ENCODE measurements at places on chromosomes 4 and X.

DNA sequence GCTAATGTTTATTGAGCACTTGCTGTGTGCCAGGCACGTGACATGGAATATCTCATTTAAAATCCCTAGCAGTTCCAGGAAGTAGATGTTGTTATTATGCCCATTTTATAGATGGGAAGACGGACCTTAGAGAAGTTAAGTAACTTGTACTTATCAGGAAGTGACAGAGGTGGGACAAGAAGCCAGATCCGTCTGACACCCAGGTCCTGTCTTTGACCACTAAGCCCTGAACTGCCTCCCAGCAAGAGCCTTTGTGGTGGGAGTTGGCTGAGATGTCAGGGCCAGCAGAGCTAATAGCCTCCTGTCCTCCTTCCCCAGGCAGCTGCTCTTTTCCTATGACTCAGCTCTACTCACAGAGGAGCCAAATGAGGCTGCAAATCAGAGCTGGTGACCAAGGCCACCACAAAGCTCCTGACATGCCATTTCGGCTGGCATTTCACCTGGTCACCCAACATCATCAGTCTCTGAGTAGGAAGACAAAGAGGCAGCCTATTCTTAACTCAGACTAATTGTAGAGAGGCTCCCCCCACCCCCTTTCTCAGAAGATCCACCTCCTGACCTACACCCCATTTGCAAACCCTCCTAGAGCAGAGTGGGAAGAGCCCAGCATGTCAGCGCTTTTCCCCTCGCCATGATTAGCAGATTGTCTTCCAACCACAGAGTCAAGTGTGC, 175.1 kb upstream of the KIT start:
- no peak for DNase-seq

DNA sequence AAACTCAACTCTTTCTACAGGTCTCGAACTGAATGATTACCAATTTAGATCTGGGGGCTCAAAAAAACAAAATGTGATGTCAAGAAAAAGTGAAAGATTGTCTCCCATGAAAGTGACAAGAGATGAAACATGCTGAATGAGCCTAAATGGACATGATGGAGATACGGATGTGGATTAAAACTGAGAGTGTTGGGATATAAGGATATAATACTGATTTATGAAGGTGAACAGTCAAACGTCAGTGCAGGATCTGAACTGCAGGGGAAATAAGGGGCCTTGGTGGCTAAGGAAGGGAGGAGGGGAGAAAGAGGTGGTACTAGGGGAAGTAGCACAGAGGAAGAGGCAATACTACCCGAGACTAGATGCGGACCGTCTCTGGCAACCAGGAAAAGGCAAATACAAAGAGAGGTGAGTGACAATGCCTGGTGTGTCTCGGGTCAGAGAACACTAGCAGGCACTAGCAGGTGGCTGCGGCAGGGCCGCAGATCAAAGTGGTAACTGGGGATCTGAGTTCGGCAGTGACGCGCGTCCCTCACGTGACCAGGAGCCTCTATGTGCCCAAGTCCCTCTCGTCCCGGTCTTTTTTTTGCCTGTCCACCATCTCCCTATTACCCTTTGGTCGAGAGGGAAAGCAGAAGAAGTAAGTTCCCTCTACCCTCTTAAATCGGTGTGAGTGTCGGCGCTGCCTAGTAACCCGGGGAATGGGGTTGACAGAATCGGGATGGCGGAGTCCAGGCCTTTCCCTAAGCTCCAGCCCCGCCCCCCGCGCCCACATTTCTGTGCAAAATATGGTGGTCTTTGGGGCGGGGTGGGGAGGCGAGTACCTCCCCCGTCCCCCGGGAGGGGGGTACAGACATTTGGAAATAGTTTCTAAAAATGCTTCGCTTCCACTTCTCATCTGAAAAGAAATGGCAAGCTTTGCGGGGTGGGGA, at the start of gene TCEAL1:
TCEAL1 (plus strand) TSS at position 590 of the 932 bp plus-strand sequence. CDS start 942 bp downstream, outside the sequence.
- DNase-seq = peak; percentile 82

DNA sequence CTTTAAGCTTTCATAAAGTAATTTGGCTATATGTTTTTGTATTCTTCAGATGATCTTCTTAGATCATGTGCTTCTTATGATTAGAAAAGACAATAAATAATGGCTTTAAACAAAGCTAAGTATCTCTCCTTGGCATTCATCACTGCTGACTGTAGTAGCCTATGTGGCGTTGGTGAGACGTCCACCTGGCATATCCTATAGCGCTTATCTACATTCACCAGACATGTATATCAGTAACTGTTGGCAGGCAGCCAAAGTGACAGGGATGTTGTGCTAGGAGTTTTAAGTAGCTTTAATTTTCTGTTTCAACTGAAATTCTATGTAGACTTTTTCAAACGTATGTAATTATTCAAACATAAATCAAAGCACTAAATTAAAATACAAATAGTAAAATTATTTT, 276.4 kb downstream of the IL15 start:
- DNase-seq = peak; percentile 32

DNA sequence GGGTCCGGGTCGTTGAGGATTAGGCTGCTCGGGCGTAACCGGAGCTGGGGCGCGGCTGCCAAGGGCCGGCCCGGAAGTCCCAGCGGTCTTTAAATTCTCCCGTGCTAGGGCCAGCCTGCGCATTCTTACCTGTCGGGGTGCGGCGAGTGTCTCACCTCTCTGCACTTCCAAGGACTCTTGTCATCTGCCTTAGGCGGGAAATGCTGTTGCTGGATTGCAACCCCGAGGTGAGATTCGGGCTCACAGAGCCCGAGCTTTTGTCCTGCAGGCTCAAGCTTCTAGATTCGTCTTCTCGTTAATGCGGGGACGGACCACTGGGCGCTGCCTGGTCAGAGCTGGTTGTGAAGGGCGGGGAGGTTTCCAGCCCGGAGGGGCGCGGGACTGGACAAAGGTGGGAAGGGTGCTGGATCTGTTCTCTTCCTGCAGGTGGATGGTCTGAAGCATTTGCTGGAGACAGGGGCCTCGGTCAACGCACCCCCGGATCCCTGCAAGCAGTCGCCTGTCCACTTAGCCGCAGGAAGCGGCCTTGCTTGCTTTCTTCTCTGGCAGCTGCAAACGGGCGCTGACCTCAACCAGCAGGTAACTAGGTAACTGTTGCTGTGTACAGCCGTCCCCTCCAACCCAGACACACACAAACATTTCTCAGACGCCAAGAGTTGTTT, at the start of gene ANKRD37:
ANKRD37 (plus strand) TSS at position 118 of the 662 bp plus-strand sequence; CDS start at position 201, 83 bp downstream.
- DNase-seq = peak; percentile 82

DNA sequence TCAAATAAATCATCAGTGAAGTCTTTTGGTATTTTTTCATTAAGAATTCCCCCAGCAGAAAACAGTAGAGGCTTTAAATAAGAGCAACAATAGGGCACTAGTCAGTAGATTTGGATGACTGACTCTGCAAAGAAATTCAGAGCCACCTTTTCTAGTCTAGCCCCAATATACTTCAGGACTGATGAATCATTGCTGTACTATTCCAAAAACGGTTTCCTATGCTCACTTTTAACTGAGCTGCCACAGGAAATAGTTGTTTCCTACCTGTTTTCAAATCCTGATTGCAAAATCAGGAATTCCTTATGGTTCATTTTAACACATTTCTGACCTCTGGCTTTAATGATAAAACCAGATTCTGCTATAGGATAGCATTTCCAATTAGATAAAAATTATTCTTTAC, 171.6 kb downstream of the NR3C2 start:
- DNase-seq = no peak

GRCh38 chr4:187692626-187693025, 302.9 kb upstream of the ZFP42 start:
- no peak for DNase-seq

DNA sequence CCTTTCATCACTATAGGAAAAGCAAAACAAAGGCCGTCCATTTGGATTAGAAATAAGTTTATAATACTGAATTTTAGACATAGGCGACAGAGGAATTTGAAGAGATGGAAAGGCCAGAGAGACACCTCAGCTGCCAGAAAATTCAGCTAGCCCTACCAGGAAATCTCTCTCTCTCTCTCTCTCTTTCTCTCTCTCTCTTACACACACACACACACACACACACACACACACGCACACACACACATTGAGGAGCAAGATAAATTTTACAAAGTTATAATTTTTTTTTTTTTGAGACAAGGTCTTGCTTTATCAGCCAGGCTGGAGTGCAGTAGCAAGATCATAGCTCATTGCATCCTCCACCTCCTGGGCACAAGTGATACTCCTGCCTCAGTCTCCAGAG, 1.4 kb downstream of the XK start:
- no peak for DNase-seq

- DNase-seq = peak; percentile 0
These were observed 381.5 kb upstream of the PRKX start for GRCh38 chrX:4094926-4095325.

GRCh38 chr4:3324093-3324815, 31.4 kb downstream of the RGS12 start:
- no peak for DNase-seq

GRCh38 chr4:137961051-137961438, 281.1 kb downstream of the SLC7A11 start:
- DNase-seq = peak; percentile 40

GRCh38 chr4:8044699-8045098, 105.0 kb upstream of the AFAP1 start:
- DNase-seq = peak; percentile 59

DNA sequence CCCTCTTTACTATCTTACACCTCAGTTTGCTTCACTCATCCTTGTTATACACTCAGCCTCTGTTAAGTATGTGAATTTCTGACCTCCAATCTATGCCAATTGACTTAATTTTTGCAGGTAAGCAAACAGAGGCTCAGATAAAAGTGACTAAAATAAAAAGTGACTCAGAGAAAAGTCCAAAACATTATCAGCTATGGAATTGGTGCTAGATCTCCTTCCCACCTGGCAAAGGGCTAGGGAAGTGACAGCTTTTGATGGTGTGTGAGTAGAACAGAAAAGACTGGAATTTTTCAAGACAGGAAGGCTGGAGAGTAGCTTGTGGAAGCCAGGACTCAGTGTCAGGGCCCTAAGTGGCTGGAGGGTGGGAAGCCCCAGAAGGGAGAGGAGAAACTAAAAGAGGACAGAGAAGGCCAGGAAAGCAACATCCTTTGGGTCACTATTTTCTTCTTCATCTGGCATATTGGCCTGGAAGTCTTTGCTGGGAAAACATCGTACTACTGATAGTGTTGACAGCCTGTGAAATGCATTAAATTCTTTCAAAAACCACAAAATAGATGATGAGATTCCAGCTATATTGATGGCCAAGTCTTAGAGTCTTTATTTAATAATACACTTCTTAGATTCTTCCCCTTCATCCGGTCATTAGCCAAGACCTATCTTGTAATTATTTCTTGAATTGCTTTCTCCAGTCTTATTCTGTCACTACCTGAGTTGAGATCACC, 392.8 kb downstream of the RAPGEF2 start:
- DNase-seq = no peak

DNA sequence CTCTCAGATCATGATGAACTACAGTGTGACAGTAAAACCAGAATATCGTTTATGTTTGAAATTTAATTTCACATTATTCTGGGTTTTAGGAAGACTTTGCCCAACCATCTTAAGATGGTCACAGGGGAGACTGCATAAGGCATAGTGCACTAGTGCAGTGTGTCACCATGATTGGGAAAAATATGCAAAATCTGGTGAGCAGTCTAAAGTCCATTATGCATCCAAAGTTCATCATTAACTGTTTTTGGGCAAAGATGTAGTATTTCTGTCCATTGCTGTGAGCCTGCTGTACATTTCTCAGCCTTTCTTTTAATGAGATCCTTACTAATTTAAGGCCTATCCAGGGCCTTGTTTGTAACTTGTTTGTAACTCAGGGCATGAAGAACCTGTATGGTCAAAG, 11.3 kb upstream of the MFAP3L start:
- no peak for DNase-seq

DNA sequence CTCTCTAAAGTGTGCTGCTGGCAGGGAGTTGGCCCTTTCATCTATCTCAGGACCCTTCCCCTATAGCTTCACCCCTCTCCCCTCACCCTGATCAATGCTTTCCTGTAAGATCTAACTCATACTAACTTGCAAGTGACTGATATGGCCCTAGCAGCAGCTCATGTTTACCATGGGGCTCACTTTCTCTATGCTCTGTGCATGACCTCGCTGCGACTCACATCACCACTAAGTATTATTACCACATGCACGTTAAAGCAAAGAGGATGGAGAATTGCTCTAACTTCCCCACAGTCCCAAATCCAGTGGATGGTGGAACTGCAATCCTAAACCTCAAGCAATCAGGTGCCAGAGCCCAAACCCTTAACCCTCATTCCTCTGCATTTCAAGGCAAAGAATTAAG, 626.6 kb downstream of the MID1IP1 start:
- no peak for DNase-seq

DNA sequence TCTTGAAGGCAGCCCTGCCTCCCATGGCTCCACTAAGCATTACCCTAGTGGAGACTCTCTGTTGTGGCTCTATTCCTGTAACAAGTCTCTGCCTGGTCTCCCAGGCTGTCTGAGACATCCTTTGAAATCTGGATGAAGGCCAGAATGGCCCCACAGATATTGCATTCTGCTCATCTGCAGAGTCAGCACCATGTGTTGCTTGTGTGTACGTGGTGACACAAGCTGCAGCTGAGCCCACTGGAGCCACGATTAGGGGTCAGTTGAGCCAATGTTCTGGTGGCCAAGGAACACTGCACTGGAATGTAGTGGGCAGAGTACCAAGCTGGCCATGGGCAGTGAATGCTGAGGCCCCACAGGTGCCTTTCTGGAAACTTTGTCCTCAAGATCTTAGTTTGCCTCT, 29.2 kb downstream of the GRID2 start:
- peak; percentile 9 for DNase-seq

- peak; percentile 27 for DNase-seq
These were observed 1757.3 kb downstream of the PCDH7 start for GRCh38 chr4:32477518-32477917.

- DNase-seq = no peak
These were observed 12.1 kb upstream of the COPS4 start for GRCh38 chr4:83022724-83023450.

DNA sequence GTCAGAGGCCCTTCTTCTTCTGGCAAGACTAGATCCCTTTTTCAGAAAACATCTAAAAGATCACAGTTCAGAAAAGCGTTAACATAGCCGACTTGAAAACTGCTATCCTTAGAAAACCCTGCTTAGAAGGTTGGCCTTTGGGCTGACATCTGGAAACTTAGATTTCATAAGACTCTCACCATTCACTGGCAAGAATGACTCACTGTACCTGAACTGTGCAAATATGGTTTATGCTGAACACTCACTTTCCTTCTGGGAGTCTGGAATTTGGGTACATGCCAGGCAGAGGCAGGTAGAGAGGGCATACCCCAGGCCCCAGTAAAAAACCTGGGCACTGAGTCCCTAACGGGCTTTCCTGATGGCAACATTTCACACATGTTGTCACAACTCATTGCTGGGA, 88.8 kb upstream of the GPC3 start:
- DNase-seq = no peak

GRCh38 chr4:148275266-148275665, 166.9 kb downstream of the NR3C2 start:
- DNase-seq = no peak

GRCh38 chrX:154036513-154036912, 16.8 kb upstream of the IRAK1 start:
- no peak for DNase-seq

DNA sequence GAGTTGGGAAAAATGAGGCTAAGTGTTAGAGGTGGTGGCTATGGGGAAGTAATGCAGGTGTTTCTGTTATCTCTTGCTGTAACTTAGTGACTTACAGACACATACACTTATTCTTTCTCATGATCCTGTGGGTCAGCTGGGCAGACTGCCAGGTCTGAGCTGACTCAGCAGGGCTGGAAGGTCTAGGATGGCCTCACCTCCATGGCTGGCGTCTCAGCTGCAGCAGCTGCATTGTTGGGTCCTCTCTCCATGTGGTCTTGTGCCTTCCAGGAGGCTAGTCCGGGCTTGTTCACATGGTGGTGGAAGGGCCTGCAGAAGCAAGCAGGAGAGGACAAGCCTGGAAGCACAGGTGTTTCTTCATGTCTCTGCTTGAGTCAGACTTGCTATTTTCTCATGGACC, 172.7 kb downstream of the NHS start:
- no peak for DNase-seq

Measured in tongue (tissue), 3 donors.